G401 (cell line): ENCODE measurements at places on chromosomes 1 and 21. TPM values are rescaled to one million over a fixed set of nuclear protein-coding genes. Genes with fewer than 3 reads are reported as not detected.

Gene DISC1
- 3.1 and 6.1 TPM in 2 replicates for total RNA-seq

Gene ZNF648
- not detected in 2 replicates for total RNA-seq

Gene IGSF5
- total RNA-seq = 0.51 TPM in 1 of 2 replicates, not detected in the other

Gene ACTL8
- total RNA-seq = 0.51 and 2.4 TPM in 2 replicates

Gene TM2D1
- total RNA-seq = 26.0 and 41.8 TPM in 2 replicates

Gene ARMH1
- total RNA-seq = 2.2 TPM in 1 of 2 replicates, not detected in the other

Gene ACTA1
- not detected in 2 replicates for total RNA-seq

Gene IL20
- not detected in 2 replicates for total RNA-seq

Gene SPATA21
- not detected in 2 replicates for total RNA-seq

Gene FMO3
- 0.12 TPM in 1 of 2 replicates, not detected in the other for total RNA-seq

Gene CR1
- total RNA-seq = not detected in 2 replicates

Gene TTC22
- not detected in 2 replicates for total RNA-seq

Gene HENMT1
- total RNA-seq = not detected in 2 replicates

Gene PRR9
- not detected in 2 replicates for total RNA-seq

Gene TSPEAR
- not detected in 2 replicates for total RNA-seq

Gene PLEKHN1
- 4.3 and 5.5 TPM in 2 replicates for total RNA-seq

Gene CLDN8
- not detected in 2 replicates for total RNA-seq

Gene HLX
- total RNA-seq = not detected in 2 replicates

Gene TSSK3
- 0.20 TPM in 1 of 2 replicates, not detected in the other for total RNA-seq

Gene MECR
- total RNA-seq = 34.2 and 41.0 TPM in 2 replicates

Gene SPATA45
- total RNA-seq = not detected in 2 replicates

Gene SHISA4
- total RNA-seq = 0.31 and 4.2 TPM in 2 replicates

Gene PSRC1
- 46.8 and 58.2 TPM in 2 replicates for total RNA-seq

Gene RHBG
- 0.06 and 3.5 TPM in 2 replicates for total RNA-seq
